Stimulated activated CD8-positive, alpha-beta memory T cell treated with anti-CD3 and anti-CD28 coated beads, Interleukin-7, amount 100 ng/mL, for 24 hours (primary cell): ENCODE measurements at places on chromosomes 2 and 18.

GRCh38 chr2:85410584-85411404 is 628 bp upstream of the CAPG start:
- no peak for DNase-seq

DNA sequence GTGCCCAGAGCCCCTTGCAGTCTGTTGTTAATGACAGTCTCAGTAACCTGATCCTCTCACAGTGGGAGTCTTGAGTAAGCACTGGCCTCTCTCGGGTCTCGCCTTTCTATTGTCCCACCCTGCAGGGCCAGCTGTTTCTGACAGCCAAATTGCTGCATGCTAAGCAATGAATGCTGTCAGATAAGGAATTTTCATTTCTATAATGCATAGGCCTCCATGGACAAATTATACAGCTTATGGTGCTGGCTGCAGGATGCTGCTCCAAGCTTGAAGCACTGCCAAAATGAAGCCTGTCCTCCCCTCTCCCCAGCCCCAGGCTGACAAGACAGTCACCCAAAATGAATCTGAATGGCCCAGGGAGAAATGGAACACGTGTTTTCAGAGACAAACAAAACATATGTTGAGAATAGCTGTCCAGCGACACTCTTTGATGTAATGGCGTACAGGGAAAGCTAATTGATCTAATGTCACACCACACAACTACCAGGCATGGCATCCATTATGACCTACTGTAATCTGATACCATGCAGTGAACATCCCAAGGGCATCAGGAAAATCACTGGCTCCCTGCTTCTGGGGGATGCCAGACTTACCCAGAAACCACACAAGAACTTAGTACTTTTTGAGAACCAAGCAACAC is 36.8 kb downstream of the ACVR1 start:
- no peak for DNase-seq

GRCh38 chr2:241869087-241869961 is at the start of gene RTP5:
Gene RTP5 (plus strand): TSS chr2:241869729. CDS start chr2:241869757, 28 bp downstream.
- no peak for DNase-seq

- no peak for DNase-seq
These were observed 4.1 kb upstream of the SATB2 start for GRCh38 chr2:199461711-199462346.

DNA sequence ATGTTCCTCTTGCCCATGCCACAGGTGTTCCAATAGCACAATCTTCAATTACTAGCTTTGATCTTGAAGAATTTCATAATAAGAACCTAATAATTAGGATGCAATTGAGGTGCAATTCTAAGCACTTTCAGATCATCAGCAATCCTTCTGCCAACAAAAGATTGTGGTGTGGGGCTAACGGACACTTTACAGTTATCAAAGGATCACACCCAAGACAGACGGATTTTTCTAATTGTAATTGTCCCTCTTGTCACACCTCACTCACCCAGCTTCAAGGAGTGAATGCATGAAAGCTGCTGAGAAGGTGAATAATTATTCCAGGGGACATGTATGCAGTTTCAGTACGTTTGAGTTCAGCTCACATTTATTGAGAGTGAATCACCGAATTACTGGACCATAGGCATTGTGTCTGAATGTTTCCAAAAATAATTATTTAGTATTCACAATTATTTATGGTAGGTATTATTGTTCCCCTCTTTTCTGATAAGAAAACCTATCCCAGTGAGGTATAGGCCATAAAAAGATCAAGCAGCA is 438.5 kb upstream of the TRIB2 start:
- no peak for DNase-seq

GRCh38 chr2:73946666-73947065 is 20.0 kb downstream of the DGUOK start:
- DNase-seq = no peak

- DNase-seq = no peak
These were observed 53.6 kb upstream of the HAAO start for GRCh38 chr2:42846026-42846425.

GRCh38 chr2:95015261-95015912 is 10.1 kb upstream of the MAL start:
- no peak for DNase-seq

DNA sequence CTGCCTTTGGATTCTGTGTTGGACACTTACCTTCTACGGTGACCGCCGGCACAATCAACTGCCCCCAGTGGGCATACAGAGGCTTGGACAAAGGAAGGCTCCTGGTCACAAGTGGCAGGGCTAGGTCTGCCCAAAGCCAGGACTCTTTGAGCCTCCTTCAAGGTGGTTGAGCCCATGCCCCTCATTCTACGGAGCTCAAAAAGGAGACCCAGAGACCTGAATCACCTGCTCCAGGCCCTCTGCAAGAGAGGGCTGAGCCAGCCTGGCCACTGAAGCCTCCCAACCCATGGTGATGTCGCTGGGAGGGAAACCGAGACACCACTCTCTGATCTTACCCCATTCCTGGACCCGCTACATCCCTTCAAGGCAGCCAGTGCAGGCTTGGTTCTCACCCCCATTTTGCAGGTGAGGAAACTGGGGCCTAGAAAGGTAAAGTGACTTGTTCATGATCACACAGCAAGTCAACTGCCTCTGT is 87.9 kb downstream of the INHBB start:
- no peak for DNase-seq

DNA sequence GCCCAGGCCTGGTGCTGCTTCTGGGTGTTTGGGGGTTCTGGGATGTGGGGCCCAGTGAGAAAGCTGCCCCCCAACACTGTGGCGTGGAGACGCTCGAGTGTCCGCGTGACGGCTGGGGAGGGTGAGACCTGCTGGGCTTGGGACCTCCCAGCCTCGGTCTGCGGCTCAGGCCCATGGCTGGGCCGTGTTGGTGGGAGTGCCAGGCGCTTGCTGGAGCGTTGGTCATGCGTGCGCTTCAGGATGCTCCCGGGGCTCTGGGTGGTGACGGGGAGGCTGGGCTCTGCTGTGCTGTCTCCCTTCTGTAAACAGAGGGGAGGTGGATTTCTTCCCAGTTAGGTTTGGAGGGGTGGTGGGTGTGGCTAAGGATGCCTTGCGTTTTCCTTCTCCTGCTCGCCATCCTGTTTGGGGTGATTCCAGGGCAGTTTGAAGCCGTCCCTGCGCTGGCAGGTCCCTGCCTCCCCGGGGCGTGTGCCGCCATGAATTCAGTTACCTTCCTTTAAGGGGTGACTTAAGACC is 606 bp downstream of the GAL3ST2 start:
- DNase-seq = no peak

DNA sequence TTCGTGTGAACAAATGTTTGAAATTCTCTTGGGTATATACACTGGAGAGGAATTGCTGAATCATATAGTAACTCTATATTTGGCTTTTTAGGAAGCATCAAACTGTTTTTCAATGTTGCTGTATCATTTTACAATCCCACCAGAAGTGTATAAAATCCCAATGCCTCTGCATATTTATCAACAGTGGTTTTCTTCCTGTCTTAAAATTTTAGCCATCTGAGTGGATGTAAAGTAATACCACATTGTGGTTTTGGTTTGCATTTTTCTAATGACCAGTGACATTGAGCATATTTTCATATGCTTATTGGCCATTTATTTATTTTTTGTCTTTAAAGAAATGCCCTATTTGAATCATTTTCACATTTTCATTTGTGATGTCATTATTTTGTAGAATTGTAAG is 22.8 kb upstream of the LRP1B start:
- no peak for DNase-seq

GRCh38 chr2:154795651-154796050 is 97.2 kb downstream of the KCNJ3 start:
- no peak for DNase-seq

GRCh38 chr2:149562324-149562723 is 25.3 kb downstream of the MMADHC start:
- no peak for DNase-seq

DNA sequence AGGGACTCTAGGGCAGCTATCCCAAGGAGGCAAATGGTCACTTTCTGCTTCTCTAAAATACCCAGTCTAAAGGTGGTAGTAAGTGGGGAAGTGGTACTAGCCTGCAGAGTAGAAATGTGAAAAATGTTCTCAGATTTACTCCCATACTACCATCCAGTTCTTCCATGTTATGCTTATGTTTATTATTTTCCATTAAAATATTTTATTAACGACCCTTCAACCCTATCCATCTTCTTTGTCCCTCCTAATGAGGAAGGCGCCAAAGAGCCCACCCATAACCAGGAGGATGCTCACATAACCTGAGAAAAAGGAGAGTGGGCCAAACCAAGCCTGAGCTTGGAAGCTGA is 153.5 kb downstream of the ANTXR1 start:
- DNase-seq = no peak

- no peak for DNase-seq
These were observed 11.6 kb downstream of the GLI2 start for GRCh38 chr2:120747281-120747680.
